GM20000 (cell line): ENCODE measurements at places on chromosomes 11 and 22.

- DNase-seq = no peak
Observed at GRCh38 chr22:49640366-49641095, 187.1 kb downstream of the BRD1 start.

DNA sequence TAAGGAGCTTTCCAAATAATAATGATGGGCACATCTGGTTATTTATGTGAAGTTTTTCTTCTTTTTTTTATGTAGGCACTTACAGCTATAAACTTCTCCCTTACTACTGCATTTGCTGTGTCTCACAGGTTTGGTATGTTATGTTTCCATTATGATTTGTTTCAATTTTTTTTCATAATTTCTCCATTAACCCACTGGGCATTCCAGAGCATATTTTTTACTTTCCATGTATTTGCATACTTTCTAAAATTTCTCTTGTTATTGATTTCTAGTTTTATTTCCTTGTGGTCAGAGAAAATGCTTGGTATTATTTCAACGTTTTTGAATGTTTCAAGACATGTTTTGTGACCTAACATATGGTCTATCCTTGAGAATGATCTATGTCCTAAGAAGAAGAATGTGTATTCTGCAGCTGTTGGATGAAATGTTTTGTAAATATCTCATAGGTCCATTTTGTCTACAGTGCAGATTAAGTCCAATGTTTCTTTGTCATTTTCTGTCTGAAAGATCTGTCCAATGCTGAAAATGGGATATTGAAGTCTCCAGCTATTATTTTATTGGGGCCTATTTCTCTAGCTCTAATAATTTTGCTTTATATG is 362.1 kb downstream of the DDX10 start:
- DNase-seq = no peak

- DNase-seq = no peak
Observed at GRCh38 chr22:44920183-44920582, 89.6 kb downstream of the PHF21B start.

DNA sequence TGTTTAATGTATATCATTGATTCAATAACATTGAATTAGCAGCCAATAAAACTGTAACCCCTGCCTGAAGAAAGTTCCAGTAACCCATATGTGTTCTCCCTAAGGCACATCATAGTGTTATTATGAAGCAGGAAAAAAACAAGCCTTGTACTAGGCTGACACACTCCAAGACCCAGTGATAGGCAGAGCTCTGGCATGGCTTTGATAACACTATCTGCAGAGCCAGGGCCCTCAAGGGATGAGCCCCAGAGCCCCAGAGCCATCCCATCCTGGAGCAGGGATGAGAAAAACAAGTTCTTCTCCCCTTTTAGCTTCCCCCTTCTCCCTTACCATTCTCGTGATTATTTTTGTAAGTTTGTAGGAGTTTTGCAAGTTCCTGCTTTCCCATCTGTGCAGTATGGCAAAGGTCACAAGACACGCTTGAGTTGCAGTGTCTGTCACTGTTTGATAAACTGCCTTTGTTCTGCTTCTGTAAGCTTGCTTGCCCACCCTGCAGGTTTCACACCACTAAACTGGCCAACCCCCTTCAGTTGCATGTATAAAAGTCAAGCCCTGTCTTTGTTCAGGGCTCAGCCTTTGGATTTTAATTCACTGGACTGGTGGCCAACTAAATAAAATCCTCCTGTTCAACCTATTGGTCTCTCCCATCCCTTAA is 22.3 kb upstream of the GUCY1A2 start:
- no peak for DNase-seq

DNA sequence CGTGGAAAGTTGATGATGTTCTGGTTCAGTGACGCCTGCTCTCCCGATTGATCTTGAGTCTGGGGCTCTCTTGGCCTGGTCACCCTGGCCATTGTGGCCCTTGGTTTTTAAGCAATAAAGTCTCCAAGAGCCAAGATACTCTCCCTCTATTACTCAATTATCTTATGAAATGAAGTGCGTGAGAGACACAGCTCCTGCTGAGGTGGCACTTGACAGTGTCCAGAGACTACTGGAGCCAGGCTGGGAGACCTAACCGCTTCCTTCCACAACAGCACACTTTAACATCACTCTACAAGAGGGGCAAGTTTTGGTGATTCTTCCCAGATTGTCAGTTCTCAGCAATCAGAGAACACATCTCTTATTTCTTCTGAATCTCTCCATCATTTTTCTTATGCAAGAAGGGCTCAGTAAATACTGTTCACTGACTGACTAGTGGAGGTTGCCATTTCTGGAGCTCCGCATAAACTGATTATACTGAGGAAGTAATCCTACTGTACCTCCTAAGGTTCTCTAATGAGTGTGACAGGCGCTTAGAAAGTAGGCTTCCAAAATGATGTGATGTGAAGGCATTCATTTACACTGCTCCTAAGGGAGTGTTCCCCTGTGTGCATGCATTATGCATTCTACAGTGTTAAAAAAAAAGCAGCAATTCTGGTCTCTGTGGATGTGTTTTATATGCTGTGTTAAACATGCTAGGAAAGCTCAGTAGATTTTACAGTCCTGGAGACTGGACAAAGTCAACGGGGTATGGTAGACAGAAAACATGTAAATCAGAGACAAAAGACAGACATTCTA is 968.0 kb downstream of the OPCML start:
- DNase-seq = no peak
